Stimulated activated CD4-positive, alpha-beta T cell treated with anti-CD3 and anti-CD28 coated beads, Interleukin-15, amount 100 ng/mL, for 1 hour (primary cell): ENCODE measurements at places on chromosomes 5 and 9.

DNA sequence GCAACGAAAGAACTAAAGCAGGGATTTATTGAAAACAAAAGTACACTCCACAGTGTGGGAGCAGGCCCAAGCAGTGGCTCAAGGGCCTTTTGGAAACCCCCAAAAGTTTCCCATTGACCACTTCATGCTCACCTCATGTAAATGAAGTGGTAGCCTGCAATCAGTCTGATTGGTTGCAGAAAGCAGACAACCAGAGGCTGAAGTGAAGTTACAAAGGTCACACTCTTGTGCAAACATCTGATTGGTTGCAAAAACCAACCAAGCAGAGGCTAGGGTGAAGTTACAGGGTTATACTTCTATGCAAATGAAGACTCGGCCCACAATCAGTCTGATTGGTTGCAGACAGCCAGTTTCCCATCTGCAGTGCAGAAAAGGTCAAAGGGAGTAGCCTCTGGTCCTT lies 258.0 kb downstream of the YTHDC2 start:
- no peak for DNase-seq

DNA sequence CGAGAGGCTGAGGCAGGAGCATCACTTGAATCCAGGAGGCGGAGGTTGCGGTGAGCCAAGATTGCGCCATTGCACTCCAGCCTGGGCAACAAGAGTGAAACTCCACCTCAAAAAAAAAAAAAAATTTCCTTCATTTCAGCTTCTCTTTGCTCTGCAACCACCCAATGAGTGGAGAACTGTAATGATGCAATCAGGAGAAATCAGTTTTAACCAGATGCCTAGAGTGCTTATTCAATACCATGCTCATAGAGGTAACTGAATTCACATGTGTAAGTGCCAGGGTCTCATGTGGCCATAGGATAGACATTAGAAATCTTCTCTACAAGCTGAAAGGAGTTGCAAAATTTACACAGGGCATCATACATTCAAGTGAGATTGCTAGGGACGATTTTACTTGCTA lies 70.6 kb downstream of the HMHB1 start:
- DNase-seq = no peak

DNA sequence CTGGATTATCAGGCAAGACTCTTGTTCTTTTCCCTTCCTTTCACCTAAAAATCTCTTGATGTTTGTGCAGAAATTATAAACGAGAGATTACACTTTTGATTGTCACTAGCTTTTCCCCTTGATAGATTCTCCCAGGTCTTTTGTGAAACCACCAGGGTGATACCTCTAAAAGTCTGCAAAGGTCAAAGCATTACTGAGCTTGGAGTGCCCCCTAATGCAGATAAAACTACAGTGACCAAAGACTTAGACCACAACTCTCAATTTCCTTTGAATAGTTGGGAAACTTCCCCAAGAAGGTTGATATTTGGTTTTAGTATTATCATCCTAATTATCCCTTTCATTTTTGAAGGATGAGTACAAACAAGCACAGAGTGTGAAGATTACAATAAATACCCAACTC lies 173.1 kb downstream of the CYLC2 start:
- DNase-seq = no peak

- DNase-seq = no peak
Observed at GRCh38 chr9:137266162-137266527, 11.0 kb downstream of the NELFB start.

DNA sequence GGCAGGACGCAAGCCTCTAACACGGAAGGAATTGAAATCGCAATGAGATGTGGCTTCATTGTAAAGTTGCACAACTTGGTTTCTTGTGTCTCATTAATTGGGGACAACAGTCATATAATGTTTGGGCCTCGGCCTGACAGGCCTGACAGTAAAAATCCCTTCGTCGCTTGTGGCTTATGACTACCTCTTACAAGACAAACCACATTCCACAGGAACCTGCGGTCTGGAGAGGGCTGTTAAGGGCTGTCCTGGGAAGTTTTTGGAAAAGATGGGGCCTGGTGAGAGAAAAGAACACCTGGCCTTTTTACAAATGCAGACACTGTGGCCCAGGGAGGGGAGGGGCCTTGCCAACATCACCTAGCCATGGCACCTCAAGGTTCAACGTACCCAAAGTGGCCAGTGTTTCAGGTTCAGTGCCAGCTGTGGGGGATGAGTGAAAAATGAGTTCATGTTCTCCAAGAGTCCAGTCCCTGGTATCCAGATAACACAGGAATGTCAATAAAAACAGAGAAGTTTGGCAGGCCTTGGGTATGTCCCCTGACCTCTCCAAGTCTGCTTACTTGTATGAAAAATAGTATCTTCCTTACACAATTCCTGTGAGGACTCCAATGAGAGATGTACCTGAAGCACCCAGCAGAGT lies 22.2 kb downstream of the SHB start:
- no peak for DNase-seq

DNA sequence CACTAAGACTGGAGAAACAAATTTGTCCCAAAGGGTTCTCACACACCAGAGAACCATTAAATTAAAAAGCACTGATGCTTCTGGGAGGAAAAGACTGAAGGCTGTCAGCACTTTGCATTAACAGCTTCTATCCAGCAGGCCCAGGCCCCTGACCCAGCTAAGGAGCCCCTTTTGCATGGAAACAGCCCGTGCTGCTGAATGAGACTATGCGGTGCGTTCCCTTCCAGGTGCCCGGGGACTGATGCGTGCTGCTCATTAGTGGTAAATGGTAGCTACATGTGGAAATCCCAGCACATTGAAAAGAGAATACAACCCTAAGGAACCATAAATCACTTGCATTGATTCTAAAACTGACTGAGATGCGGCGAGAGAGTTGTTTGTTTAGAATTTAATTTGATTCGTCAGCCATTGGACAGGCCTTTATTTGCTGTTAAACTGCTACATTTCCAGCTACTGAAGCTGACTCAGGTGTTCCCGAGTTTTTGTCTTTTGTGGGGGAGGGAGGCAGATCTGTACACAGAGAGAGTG lies 351.0 kb upstream of the SLC24A2 start:
- no peak for DNase-seq

DNA sequence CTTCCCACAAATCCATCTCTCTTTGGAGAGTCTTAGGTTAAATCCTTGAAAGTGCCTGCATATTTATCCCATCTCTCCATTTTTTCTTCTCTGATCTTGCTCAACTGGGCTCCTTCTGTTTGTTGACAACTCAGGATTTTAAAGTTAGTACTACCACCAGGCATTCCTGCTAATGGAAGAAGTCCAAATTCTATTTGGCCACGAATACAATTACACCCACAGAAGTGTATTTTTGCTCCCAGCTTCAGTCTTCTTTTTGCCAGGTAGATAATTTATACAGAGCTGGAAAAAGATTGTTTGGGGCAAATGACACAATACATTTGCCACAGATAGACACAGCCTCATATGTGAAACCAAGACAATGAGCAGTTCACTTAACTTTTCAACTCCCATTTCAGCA lies 74.8 kb downstream of the CETN3 start:
- no peak for DNase-seq

DNA sequence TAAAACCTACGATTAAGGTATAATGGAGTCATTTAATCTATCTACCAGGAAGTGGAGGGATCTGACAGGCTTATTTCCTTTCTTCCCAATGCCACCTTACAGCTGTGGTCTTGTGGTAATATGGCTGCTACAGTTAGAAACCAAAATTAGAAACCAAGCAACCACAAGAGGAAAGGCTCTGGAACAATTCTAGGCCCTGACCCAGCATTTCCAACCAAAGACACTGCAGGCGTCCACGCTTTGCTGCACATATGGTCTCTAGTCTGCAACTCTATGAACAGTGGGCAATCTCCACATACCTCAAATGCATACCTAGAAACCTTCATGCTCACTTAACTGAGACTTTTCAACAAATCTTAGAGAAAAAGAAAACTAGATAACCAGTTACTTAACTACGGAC lies 339.1 kb downstream of the NFIB start:
- DNase-seq = no peak

GRCh38 chr9:100063185-100063584 lies 35.6 kb downstream of the ERP44 start:
- DNase-seq = no peak

DNA sequence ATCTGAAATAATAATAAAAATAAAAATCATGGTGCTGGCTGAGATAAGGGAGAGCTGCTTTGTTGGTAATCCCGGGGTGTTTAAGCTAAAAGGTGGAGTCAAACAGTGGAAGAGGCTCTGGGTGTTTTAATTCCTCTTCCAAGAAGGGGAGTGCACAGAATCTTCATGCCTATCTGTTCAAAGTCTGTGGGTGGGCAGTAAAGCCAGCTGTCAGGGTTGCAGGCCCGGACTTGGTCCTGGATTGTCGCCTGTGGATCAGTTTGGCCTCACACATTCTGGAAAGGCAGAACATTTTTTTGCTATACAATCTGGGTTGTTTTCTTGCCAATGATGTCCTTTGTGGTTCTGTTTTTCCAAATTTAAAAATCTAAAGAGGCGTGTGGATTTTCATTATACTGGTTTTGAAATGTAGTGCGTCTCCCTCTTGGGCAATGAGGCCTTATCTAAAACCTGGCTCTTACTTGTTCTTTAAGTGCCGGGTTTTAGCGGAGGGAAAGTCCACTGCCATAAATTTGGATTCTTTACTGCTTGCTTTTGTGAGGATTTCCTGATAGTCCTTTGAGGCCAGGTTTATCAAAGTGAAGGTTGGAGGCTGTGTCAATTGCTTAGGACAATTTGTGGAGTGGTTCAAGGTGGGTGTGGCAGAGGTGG lies 5.8 kb downstream of the ANKDD1B start:
- no peak for DNase-seq

DNA sequence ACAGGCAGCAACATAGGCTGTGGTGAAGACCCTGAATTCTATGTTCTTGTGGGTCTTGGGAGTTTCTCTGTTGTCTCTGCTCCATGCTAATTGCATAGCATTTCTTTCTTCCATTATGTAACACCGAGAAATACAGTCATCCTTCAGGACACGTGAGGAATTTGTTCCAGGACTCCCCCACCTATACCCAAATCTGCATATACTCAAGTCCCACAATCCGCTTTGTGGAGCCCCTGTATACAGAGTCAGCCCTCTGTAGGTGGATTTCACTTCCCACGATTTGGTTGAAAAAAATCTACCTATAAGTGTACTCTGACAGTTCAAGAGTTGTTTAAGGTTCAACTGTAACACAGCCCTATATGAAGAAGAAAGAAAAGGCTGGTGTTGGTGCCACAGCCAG lies 22.1 kb downstream of the ANKRD33B start:
- no peak for DNase-seq

GRCh38 chr5:44536650-44537260 lies 147.5 kb upstream of the FGF10 start:
- no peak for DNase-seq

DNA sequence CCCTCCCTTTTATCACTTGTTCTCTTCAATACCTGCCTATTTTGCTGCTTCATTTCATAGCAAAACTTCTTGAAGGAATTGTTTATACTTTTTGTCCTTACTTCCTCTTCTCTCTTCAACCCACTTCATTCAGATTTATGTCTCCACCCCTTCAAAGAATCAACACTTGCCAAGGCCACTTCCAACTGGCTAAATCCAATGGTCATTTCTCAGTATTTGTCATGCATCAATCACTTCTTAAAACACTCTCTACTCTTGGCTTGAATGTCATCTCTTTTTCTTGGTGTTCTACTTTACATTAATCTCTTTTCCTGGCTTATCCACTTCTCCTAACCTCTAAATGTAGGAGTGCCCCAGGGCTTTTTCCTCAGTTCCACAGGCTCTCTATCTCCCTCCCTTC lies 8.3 kb upstream of the FCHO2 start:
- no peak for DNase-seq

DNA sequence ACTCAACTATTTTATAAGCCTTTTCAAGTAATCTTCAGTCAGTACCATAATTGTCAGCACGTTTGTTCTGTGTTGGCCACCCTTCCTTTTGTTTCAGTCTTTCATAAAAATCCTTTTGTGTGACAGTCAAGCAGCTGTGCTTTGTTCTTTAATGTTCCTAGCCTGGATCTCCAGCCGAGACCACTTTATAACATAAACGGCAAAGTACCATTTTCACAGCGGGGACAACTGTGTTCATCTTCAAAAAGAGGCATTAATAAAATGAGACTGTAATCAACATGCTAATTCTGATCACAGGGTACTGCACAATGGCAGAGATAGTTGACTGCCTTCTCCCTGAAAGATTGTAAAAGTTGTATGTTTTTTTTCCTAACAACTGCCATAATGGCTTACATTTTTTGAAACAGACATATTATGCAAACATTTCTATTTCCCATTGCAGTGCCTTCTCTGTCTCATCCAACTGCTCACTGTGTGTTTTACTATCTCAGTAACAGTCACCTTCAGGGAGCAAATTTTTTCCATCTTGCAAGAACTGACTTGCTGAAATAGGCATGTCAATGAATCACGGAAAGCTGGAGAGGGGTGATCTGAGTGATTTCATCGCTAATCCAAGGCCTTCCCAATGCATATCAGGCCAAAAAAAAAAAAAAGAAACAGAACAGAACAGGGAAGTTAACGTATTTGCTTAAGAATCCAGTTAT lies 828.5 kb upstream of the DMAC1 start:
- DNase-seq = no peak

GRCh38 chr5:177430140-177430951 lies 3.9 kb downstream of the GRK6 start:
- DNase-seq = no peak

DNA sequence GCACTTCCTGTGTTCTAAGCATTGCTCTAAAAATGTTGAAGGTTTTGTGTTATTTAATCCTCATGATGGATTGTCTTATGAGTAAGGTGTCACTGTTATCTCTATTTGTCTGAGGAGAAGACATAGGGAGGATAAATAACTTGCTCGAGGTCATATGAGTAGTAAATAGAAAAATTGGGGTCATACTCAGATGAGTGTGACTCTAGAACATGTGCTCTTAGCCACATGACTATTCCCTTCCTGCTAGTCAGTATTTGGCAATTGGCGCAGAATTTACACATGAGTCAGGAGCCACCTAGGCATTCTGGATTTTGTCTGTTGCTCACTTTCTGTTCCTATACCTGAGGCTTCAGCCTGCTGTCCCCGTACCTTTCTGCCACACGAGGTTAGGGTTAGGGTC lies 234.6 kb upstream of the CD180 start:
- DNase-seq = no peak

DNA sequence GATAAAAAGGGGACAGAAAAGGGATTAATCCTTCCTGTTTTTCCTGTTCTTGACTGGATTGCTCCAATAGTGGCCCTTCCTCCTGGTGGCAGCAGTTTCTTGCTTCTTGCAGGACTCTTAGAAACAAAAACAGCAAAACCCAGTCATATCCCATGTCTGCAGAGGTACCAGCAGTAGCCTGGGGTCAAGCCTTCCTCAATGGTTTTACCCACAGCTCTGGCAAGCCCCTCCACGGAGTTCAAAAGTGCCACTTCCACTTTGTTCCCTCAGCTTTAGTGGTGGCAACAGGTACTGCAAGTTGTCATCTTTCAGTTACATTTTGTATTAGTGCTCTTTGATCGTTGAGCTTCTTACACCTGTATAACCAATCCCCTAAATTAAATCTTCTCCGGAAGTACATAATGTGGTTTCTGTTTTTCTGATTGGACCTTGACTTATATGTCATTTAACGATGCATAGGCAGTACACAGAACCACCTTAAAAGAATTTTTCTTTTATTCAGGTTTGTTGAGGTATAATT lies 8.7 kb upstream of the RANBP6 start:
- DNase-seq = no peak
